ENCODE measurements at places on chromosomes 7 and 10.
A peak's percentile ranks its signal among the peaks of the same experiment; 100 is the strongest.

DNA sequence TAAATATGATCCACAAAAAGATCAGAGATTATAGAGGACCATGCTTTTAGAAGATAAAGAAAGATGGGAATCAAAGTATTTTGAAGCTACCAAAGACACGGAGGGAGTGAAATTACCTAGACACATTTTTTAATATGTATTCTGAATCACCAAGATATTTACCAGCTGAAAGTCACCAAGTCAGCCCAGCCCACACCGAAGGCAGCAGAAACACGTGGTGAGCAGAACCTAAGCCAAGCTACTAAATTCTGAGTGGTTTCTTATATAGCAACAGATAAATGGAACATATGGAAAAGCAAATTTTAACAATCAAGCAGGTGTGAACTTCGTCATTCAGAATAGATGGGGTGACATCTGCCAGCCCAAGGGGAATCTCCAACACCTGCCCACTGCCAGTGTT is 134.7 kb upstream of the AKR1E2 start:
- DNase-seq = no peak

DNA sequence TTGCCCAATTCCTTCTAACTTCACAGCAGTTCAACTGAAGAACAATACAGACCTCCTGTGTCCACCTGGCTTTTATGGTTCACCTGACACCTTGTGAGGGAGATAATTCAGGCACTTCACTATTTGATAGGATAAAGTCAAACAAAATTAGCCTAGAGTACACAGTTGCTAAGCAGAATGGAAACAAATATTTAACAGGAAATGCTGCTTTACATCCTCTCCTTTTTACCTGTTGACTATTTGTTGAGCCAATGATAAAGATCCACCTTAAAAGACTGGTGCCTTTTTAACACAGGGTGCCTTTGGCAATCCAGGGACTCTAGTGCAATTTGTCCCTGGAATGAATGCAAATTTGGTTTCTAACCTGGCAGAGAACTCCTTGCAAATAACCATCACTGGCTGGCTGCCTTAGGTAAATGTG is 39.8 kb downstream of the ITPRID1 start:
- no peak for DNase-seq

GRCh38 chr7:69017208-69017607 is 581.1 kb upstream of the AUTS2 start:
- no peak for DNase-seq

GRCh38 chr7:727104-727805 is at the start of gene PRKAR1B:
Gene PRKAR1B (minus strand): TSS chr7:727281. CDS start chr7:711505, 15,776 bp downstream.
- DNase-seq = peak; percentile 41

DNA sequence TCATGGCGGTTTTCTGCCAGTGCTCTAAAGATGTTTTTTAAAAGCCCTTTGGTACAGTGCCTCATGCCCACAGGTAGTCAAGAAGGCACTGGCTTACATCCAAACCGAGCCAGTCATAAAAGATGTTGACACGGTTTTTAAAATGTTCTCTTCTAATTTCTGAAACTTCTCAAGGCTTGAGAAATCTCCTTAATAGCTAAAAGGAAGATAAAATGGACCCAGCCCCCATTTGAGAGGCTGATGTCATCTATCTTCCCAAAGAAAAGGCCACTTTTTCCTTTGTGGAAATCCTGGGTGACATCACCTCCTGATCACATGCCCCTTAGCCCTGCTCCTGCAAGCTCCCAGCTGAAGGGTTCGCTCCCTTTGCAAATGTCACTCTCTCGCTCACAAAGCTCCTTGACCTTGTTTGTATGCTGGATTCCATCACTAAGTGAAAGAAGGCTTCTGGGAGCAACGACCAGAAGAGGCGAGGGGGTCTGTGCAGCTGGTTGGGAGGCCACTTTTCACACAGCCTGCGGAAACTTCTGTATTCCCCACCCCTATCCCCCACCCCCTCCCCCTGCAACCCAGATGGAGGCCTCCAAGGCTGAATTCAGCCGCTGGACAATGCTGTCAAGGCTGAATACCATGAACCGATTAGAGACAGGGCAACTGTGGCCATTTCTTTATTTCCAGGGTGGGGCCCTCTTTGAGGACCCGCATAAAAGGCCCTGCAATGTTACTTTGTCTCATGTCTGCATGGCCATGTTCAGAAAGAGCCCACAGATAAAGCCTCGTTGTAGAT is 122.8 kb downstream of the CUBN start:
- no peak for DNase-seq

GRCh38 chr7:110839866-110840265 is 251.1 kb upstream of the LRRN3 start:
- no peak for DNase-seq

- no peak for DNase-seq
These were observed 233.3 kb downstream of the MAD1L1 start for GRCh38 chr7:1999278-1999984.

- DNase-seq = no peak
These were observed 39.9 kb upstream of the WNT16 start for GRCh38 chr7:121288894-121289293.

DNA sequence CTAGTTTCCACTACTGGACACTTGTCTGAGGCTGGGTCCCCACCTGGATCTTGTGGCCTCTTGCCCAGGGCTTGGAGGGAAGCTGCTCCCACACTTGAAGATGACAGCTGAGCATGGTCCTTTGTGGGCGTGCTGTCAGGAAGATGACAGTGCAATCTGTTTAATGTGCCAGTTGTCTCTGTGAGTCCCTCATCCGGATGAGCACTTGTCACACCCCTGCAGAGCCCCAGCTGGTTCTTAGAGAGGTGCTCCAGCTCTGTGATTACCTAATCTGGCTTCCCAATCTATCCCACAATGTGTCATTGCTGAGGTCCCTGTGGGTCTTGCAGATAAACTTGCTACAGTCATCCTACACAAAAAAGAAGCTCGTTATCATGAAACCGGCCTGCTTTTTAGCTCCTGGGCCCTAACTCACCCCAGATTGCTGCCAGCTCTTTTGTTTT is 34.8 kb upstream of the CCSER2 start:
- no peak for DNase-seq

- no peak for DNase-seq
These were observed 20.8 kb upstream of the FAM170B start for GRCh38 chr10:49154641-49155040.

- DNase-seq = no peak
These were observed 1262.0 kb downstream of the TYW1 start for GRCh38 chr7:68258609-68259008.

DNA sequence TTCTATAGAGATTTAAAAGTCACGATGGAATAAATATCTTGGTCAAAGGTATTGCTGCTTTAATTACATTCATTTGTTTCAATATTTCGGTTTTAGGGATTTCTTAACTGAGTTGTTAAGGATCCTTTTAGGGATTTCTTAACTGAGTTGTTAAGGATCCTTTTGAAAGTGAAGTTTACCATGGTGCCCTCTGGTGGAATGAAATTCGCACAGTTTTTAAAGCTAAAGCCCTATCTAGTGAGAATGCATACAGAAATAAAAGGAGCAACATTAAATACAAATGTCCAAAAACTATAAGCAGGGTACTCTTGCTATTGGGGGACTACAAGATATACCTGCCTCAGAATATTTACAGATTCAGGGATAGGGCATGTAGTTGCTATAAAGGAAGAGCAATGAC is 193.7 kb downstream of the RNLS start:
- DNase-seq = no peak

GRCh38 chr10:18582803-18583202 is 68.6 kb downstream of the NSUN6 start:
- no peak for DNase-seq

DNA sequence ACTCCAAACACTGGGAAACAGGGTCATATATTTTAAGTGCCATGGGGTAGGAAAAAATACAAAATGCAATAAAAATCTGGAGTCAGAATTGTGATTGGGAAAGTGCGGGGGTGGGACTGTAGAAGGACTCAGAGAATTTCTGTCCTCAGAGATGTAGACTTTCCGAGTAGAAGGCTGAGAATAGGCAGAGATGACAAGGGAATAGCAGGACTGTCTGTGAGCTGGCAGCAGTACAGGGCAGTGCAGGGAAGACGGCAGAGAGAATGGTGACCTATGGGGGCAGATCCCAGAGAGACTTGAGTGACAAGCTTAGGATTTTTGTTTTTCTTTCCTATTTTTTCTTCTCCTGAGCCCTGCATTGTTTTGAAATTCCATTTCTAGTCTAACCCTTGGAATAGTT is 127.6 kb downstream of the SLC16A9 start:
- no peak for DNase-seq

GRCh38 chr10:49279015-49279880 is 19.7 kb upstream of the C10orf71 start:
- DNase-seq = no peak

DNA sequence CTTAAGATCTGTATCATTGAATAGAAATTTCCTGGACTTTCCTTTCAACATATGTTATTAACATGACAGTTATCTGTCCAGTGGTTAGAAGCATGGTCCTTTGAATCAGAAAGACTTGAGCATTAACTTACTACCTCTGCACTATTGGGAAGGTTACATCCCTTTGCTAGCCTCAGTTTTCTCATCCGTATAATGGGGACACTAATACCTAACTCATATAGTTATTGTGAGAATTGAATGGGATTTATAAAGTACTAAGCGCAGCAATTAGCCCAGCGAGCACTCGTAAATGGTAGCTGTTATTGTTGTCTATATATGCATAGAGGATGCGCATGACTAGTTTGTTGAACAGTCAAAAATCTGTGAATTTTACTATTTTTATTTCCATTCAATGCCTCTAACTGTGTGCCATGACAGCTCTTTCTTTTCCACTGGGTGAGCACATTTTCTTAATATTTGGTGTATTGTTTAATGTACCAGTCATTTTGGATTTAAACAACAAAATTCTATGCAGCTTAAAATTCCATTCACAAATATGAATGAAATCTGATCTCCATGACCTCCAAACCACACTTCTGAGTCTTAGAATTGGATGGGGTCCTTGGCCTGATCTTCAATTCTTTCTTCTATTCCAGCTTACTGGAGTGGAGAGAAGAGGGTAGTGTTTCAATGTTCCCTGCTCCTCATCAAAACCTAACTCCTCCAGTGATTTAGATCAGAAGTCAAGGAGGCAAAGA is 65.0 kb downstream of the CACNB2 start:
- DNase-seq = no peak

DNA sequence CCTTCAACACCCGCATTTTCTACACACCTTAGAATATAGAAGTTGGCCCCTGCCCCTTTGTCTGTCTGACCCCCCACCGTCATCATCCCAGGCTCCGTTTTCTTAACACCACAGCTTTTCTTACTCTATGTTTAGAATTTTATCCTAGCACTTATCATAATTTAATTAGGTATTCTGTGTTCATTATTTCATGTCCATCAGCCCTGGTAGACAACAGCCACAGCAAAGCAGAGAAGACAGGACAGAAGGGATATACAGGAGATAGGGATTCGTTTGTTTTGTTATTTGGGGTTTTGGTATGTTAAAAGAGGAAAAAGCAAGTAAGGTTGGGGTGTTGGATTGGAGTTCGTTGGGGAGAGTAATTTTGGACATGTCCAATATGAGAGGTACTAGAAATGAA is 48.8 kb downstream of the ITGA8 start:
- DNase-seq = no peak

GRCh38 chr7:121744319-121744718 is 128.6 kb upstream of the PTPRZ1 start:
- DNase-seq = no peak

- peak; percentile 30 for DNase-seq
These were observed 61.6 kb downstream of the GRK5 start for GRCh38 chr10:119268871-119269506.

GRCh38 chr10:88333248-88333630 is 249.9 kb downstream of the RNLS start:
- no peak for DNase-seq

GRCh38 chr7:115297656-115298055 is 375.8 kb downstream of the MDFIC start:
- no peak for DNase-seq

- no peak for DNase-seq
These were observed 41.5 kb upstream of the DMTF1 start for GRCh38 chr7:87110778-87111177.

DNA sequence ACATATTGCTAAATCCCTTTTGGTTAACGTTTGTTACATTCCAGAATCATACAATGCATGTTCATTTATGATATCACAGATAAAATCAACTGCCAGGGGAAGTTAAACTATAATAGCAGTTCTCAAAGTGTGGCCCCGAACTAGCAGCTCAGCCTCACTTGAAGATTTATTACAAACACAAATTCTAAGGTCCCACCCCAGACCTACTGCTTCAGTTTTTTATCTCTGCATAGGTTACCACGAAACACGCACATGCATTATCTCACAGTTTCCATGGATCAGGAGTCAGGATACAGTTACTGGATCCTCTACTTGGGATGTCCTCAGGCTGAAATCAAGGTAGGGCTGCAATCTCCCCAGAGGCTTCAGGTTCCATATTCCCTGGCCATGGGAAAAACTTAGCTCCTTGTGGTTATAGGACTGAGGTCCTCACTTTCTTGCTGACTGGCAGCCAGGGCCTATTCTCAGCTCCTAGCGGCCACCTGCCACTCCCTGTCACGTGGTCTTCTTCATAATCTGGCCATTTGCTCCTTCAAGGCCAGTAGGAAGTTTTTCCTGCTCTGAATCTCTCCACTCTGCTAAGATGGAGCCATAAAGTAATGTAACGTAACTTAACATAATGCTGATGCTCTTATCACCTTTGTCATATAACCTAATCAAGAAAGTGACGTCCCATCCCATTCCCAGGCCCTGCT is 50.5 kb upstream of the YAE1 start:
- no peak for DNase-seq

DNA sequence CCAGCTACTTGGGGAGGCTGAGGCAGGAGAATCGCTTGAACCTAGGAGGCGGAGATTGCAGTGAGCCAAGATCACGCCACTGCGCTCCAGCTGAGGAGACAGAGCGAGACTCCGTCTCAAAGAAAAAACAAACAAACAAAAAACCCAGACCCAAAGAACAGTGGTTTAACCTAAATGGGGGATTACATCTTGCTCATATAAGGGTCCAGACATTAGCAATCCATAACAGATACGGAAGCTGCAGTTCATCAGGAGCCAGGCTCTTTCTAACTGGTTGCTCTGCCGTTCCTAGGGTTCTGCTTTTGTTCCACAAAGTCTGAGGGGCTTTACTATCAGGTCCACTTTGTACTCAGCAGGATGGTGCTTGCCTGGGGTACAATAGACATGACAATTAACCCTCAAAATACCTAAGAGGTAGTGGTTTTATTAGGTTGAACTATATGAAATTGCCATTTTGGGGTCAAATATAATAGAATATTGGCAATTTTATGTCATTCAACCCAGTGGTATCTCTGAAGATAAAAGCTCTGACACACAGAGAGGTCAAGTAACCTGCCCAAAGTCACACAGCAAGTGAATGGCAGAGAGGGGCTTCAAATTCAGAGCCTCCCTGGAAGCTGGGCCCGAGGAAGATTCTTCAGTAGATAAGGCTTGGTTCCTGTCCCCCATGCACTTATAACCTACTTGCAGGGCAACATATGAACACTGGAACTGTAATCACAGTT is 21.3 kb downstream of the NYAP1 start:
- DNase-seq = no peak

GRCh38 chr7:114823290-114823689 is 98.6 kb upstream of the MDFIC start:
- DNase-seq = no peak
